ENCODE measurements at places on chromosomes 11 and 22.

GRCh38 chr22:48366056-48366455, 1461.6 kb downstream of the BRD1 start:
- no peak for DNase-seq

DNA sequence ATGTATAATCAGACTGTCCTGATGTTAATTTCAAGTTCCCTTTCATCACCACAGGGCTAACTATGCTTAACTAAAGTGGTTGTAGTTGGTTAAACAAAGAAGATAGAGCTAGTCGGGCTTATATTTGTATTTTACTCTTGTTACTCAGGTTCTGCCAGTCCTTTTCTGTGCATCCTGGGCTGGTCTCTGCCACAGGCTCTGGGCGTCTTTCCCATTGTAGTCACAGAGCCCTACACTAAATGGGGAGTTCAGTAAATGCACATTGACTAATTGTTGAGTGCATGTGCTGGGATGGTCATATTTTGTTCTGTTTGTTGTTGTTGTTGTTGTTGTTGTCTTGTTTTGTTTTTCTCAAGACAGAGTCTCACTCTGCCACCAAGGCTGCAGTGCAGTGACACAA, 125.4 kb upstream of the PGR start:
- no peak for DNase-seq

DNA sequence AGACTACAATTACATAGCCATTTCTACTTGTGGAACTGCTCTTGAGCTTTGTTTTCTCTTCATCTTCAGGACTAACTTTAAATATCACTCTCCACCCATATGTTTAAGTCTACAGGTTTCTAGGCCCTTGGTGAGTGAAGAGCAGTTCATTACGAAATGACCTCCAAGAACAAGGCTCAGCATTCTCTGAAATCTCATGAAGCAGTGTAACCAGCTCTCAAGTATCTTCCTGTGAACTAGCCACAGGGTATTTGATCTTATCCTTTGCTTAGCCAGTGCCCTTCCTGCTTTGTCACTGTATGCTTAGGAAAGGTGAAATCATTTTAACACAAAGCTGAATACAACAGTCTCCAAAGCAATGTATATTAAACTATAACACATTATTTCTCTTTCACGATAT, 20.4 kb upstream of the LYVE1 start:
- DNase-seq: no peak

DNA sequence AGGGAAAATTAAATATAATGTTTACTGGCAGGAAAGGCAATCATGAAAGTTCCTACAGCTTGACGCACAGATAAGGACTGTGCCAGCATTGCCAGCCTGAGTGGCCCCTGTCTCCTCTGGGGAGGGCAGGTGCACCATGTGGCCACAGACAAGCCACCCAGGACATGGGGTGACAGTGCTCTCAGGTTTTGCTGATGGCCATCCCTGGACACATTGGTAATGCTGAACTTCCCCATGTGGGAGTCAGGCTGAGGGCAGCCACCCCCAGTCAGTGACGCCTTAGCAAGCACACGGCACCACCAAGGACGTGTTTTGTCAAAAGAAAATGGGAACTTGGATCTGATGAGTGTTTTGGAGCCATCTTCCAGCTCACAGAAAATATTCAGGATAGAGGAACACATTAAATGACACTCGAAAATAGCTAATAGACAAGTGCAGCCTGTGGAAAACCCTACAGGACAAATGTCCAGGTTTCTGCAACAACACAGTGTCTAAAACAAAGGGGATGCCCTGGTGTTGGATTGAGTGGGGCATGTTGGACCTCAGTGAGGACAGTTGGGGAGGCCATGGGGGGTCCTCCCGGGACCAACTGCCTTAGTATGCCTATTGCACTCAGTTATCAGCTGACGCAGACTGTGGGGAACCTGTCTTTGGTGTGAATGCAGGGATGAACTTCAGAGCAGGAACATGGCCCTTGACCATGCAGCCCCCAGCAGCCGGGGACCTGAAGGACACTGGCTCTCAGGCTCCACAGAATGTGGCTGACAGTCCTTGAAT, 1450.5 kb downstream of the BRD1 start:
- DNase-seq: no peak

- DNase-seq: peak; percentile 56
These were observed 52.2 kb downstream of the C22orf42 start for GRCh38 chr22:32106930-32107329.

GRCh38 chr11:71298016-71298550, 45.7 kb upstream of the SHANK2 start:
- peak; percentile 16 for DNase-seq

- DNase-seq: peak; percentile 66
These were observed 884 bp downstream of the CENATAC start for GRCh38 chr11:118998822-118999221.

GRCh38 chr11:110126936-110127335, 33.7 kb downstream of the ZC3H12C start:
- no peak for DNase-seq

DNA sequence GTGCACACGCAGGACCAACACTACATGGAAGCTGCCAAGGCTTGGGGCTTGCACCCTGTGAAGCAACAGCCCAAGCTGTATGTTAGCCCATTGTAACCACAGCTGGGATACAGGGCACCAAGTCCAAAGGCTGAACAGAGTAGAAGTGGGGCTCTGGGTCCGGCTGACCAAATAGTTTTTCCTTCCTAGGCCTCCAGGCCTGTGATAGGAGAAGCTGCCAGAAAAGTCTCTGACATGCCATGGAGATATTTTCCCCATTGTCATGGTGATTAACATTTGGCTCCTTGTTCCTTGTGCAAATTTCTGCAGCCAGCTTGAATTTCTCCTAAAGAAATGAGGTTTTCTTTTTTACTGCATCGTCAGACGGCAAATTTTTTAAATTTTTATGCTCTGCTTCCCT, 941.2 kb downstream of the FAM181B start:
- DNase-seq: no peak

- DNase-seq: no peak
These were observed 18.1 kb upstream of the RASD2 start for GRCh38 chr22:35522225-35523149.
